ENCODE measurements at places on chromosomes 4 and X. TPM values are rescaled to one million over a fixed set of nuclear protein-coding genes. Genes with fewer than 3 reads are reported as not detected.

Gene GEMIN8
- total RNA-seq: 7.6 TPM

Gene EPGN
- total RNA-seq: not detected

Gene SNCA
- total RNA-seq: 4.0 TPM

Gene SERPINA7
- total RNA-seq: not detected

Gene RENBP
- total RNA-seq: 11.1 TPM

Gene KCTD8
- total RNA-seq: 0.08 TPM

Gene IL1RAPL1
- total RNA-seq: 3.1 TPM

Gene TCP11X2
- total RNA-seq: not detected

Gene RBMXL3
- total RNA-seq: not detected

Gene PJA1
- 13.3 TPM for total RNA-seq

Gene CT47C1
- total RNA-seq: not detected

Gene SPANXN3
- not detected for total RNA-seq

Gene AMBN
- not detected for total RNA-seq

Gene SLC38A5
- 1.3 TPM for total RNA-seq

Gene VCX3A
- not detected for total RNA-seq

Gene SGMS2
- 18.5 TPM for total RNA-seq

Gene GPR173
- 0.67 TPM for total RNA-seq

Gene BCORL1
- total RNA-seq: 10.1 TPM

Gene HERC3
- 49.7 TPM for total RNA-seq

Gene FAM184B
- not detected for total RNA-seq

Gene ASMT
- not detected for total RNA-seq

Gene TBC1D9
- 10.0 TPM for total RNA-seq

Gene PCDH7
- 18.7 TPM for total RNA-seq

Gene PDGFRA
- 29.8 TPM for total RNA-seq

Gene FGFBP2
- 2.0 TPM for total RNA-seq

Gene TRIM2
- 15.3 TPM for total RNA-seq

Gene TSPAN5
- 1.6 TPM for total RNA-seq

Gene SERTM2
- not detected for total RNA-seq

Gene PAGE1
- total RNA-seq: not detected

All from Right ventricle myocardium superior (tissue), 1 donor.